ENCODE measurements at places on chromosomes 5 and 9.
A peak's percentile ranks its signal among the peaks of the same experiment; 100 is the strongest.

GRCh38 chr9:135492886-135493669, 7.4 kb upstream of the MRPS2 start:
- DNase-seq, result no peak

DNA sequence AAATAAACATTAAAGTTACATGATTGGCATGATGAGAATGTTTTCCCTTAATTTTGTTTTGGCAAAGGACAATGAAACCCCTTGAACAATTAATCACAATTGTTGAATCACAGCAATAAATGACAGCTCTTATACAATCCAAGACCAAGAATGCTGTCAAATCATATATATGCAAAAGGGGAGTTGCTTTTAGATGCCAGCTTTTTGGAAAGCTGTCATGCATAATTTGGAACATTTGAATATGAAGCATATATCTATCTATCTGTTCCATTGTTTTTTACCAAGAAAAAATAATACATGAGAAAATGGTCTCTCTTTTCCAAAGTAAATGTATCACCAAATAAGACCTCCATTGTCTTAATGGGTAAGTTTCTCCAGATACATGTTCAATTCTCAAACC, 44.5 kb downstream of the SPOCK1 start:
- no peak for DNase-seq

DNA sequence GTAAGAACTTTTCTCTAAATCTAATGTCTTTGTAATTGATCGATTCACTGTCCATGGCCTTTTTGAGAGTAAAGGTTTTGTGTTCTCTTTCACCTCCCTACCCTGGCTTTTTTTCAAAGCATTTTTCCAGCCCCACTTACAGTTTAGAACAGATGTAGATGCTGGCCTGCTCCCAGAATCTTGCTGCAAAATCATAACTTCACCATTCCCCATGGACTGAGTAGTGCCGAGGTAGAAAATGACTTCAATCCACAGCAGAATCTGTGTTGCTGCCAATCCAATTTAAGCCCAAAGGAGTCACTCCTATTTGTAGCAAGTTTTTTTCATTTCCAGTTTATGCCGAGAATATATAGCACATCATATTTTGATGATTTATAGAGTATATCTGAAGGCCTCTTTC, 46.5 kb upstream of the CEMIP2 start:
- no peak for DNase-seq

DNA sequence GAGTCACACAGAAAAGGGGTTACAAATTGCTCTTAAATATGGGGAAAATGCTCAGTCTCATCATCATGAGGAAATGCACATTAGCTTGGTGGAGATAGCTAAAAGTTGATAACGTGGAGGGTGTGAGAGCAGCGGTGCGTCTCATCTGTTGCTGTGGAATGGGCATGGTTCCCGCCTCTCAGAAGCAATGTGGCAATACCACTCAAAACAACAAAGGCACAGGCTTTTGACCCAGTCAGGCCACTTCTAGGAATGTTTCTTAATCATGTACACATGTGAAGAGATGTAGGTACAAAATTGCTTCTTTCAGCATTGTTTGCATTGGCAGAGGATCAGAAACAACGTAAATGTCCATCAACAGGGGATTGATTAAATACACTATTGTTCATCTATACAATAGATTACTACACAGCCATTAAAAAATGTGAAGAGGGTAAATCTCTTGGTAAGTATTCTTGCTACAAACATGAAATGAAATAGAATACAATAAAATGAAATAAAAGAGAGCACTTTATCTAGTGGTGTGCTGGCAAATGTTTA, 212.6 kb upstream of the MSX2 start:
- peak; percentile 23 for DNase-seq

DNA sequence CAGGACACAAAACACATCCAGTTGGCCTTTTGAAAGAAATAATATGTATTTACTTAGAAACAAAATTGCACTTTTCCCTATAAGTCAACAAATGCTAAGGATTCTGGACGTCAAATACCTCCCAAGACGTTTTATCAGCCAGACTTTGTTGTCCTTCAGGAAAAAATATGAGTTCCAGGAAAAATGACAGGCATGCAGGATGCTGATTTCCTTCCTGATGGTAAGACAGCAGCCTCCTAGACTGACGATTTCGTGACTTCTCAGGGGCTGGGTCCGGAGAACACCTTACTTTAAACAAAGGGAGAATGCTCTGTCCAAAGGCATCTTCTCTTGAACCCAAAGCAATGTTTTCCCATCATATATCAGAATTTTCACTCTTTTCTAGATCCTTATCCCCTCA, 69.1 kb downstream of the IL6ST start:
- no peak for DNase-seq

DNA sequence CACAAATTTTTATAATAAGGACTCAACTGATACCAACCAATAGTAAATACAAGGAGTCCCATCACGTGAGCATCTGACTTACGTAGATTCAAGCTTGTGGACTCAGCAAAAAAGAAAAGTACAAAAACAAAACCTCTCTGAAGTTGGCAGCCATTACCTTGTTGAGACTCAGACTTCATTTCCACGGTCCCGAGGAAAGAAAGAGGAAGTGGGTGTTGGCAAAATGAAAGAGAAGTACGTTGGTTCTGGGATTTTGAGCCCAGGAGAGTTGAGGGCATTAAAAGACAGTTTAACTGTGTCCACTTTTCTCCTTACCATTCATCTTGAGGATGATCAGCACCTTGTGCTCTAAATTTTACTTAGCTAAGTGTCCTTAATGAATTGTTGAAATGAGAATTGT, 26.7 kb downstream of the NCBP1 start:
- no peak for DNase-seq

DNA sequence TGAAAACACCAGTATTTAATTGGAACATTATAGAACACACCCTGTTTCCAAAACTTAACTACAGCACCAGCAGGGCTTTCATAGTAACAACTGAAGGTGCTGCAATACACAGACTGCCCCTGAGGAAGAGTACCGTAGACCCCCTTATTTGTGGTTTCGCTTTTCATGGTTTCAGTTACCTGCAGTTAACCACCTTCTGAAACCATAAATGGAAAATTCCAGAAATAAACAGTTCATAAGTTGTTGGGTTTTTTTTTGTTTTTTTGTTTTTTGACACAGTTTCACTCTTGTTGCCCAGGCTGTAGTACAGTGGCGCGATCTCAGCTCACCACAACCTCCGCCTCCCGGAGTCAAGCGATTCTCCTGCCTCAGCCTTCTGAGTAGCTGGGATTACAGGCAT, 9.5 kb upstream of the GLDC start:
- no peak for DNase-seq

DNA sequence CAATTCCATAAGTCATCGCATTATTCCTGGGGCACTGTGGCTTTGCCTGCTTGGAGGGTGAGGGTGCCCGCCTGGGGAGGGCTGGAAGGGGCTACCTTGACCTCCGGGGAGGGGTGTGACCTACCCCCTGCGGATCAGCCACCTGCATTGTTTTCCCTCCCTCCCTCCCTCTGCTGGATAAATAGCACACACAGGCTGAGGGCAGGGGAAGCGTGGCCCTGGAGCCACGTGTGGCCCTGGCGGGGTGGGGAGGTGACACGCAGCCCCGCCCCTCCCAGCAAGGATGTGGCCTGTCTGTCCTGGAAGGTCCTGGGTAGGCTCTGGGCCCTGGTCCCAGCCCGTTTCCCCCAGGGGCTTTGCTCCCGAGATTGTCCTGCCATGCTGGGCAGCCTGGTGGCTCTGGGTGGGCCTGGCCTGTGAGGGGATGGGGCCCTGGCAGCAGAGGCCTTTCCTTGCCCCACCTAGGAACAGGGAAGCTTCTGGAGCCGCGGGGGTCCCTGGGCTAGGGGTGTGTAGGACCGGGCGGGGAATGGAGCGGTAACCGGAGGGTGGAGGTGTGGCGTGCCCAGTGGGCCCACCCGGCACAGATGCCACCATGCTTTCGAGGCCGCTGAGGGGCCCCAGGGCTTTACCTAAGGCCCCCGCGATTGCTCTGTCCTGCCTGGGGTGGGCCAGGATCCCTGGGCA, 33.4 kb downstream of the RXRA start:
- no peak for DNase-seq

GRCh38 chr5:36444582-36445418, 143.1 kb upstream of the RANBP3L start:
- no peak for DNase-seq
